ENCODE measurements at places on chromosomes 4 and X.

DNA sequence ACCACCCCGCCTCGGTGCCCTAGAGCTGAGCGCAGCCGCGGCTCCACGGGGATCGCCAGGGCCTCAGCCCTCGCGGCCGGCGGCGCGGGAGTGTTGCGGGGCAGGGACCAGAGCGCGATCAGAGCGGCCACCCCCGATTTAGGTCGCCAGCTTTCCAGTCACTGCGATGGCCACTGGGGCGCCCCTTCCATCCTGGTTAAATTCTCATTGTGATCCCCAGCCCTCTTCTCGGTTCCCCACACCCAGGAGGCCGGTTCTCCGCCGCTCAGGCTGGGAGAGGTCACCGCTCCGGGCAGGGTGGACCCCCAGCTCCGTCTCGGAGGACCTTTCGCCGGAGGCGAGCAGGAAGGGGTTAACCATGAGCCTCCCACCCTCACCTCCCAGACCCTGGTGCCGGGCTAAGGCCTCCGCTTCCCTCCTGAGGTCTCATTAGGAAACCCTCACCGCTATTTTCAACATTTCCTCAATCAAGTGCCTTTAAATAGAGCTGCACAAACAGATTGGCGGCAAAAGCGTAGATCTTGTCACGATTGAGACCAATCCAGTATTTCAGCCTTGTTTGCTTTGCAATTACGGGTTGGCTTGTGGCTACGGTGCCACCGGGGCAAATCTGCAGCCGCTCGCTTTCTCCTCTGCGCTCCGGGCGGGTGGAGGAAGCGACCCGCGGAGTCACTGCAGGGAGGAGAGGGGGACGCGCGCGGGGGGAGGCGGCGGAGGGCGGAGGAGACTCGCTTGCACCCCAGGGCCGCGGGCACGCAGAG lies 8.3 kb upstream of the HAND2 start:
- peak; percentile 75 for DNase-seq

DNA sequence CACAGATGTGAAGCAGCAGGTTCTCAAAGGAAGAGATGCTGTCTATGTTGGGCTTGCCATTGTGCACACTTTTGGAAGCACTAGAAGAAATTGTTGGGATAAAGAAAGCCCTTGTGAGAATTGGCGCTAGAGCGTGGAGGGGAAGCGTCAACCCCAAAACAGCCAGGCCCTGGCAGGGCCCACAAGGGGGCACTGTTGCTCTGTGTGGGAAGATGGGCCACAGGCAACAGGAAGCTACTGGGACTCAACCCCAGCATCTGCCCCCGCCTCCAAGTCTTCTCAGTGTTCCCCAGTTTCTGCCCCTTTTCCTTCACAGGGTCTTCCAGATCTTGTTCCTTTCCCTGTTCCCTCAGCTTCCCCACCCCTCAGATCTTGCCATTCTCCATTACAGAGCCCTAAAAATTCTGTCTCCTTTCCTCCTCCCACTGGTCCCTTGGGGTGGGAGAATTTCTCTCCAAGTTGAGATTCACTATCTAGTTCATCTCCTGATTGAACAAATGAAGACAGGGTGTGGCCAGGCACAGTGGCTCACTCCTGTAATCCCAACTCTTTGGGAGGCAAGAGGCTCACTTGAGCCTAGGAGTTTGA lies 85.5 kb downstream of the STARD8 start:
- DNase-seq: peak; percentile 68

- DNase-seq: no peak
These were observed 257.2 kb downstream of the ARHGAP24 start for GRCh38 chr4:85732124-85732523.

GRCh38 chrX:133781174-133781573 lies 204.2 kb downstream of the GPC3 start:
- no peak for DNase-seq

DNA sequence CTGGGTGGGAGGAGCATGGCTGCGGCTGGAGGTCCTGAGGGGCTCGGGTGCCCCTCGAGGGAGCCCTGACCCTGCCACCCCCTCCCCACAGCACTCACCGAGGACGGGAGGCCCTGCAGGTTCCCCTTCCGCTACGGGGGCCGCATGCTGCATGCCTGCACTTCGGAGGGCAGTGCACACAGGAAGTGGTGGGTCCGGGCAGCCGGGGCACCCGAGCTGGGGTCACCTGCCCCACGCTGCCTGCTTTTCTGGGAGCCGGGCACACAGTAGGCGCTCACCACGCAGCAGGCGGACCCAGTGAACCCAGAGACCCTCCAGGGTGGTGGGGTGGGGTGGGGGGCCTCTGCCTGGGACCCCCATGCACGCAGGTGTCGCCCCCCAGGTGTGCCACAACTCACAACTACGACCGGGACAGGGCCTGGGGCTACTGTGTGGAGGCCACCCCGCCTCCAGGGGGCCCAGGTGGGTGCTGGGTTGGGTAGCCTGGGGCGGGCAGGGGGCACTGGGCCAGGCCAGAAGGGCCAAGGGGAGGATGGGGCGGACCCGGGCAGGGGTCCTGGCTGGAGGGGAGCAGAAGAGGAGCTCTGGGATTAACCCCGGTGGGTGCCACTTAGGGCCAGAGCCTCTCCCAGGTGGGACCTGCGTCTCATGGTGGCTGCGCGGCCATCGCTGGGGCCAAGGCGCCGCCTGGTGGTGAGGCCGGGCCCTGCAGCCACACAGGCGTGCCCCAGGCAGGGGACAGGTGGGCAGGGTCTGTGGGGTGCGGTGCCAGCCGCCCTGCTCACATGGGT lies 1.4 kb downstream of the HGFAC start:
- no peak for DNase-seq

DNA sequence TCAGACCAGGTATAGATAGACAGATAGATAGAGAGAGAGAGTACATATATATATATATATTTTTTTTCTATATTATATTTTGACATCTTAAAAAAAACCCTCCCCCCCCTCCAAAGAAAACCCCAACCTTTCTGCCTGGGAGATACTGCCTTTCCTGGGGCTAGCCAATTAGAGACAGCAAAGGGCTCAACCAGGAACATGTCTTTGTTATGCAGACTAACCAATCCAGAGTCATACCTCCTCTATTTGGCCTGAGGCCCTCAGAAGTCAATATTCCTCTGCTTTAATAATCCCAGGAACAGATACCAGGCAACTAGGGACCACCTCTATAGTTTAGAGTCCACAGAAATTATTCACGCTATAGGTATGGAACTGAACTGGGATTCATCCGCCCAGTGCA lies 135.6 kb upstream of the MAD2L1 start:
- no peak for DNase-seq

DNA sequence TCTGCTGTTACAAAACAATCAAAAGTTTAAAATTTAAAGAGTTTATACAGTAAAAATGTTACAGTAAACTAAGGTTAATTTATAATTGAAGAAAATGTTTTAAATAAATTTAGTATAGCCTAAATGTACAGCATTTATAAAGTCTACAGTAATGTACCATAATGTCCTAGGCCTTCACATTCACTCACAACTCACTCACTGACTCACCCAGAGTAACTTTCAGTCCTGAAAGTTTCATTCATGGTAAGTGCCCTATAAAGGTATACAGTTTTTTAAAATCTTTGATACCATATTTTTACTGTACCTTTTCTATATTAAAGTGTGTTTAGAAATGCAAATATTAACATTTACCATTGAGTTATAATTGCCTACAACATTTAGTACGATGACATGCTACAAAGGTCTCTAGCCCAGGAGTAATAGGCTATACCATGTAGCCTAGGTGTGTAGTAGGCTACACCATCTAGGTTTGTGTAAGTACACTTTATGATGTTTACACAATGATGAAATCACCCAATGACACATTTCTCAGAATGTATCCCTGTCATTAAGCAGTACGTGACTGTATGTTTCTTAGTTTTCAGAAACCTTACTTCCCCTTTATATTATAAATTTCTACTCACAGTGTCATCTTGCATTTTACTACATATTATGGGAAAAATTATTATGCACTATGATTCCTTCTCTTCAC lies 320.8 kb downstream of the ADAM29 start:
- no peak for DNase-seq

DNA sequence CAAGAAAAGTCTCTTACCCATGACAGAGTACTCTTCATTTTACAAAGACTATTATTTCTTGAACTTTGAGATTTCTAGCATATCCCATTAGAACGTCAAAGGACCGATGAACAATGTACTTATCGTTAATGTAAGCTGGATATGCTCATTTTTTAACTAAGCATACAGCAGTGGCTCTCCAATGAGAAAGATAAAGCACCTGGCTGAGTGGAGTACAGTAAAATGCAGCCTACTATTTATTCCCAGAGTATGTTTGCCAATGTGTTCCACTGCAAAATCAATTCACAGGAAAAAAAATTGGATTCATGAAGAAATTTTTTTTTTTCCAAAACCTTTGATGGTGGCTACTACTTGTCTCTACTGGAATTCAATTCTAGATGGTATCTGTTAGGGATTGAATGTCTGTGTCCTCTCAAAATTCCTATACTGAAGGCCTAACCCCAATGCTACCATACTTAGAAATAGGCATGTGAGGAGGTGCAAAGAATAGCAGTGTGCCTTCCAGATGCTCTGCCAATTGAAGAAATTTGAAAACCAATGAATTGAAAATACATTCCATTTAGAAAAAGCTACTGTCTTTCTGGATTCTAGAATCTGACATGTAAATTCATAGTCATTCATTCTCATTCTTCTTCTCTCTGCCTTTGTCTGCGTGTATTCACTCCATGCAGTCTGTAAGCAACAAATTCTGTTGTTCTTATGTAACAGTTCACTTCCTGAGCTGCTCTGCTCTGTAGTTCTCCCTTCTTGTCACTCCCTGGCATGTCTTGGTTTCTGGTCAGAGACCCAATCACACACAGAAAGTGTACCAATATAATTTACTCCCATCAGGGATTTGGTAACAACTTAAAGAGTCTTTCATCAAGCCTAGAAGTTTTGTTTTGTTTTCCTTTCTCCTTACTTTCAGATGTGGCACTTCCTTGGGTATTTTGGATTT lies 61.4 kb downstream of the PAPSS1 start:
- no peak for DNase-seq

DNA sequence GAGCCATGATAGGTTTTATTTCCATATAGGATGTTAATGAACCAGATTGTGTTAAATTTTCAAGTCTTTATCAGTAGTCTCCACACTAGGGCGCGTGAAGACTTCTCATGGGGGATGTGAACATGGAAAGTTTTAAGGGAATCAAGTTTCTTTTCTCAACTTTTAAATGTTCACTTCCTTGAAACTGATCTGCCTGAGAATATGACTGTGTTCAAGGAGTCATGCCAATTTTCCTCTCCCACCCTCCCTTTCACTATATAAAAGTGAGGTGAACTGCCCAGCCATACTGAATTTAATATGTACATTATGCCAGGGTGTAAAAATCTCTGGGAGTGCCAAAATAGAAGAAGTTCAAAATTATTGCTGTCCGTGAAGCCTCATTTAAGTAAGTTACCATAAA lies 30.4 kb upstream of the HPGDS start:
- DNase-seq: no peak

DNA sequence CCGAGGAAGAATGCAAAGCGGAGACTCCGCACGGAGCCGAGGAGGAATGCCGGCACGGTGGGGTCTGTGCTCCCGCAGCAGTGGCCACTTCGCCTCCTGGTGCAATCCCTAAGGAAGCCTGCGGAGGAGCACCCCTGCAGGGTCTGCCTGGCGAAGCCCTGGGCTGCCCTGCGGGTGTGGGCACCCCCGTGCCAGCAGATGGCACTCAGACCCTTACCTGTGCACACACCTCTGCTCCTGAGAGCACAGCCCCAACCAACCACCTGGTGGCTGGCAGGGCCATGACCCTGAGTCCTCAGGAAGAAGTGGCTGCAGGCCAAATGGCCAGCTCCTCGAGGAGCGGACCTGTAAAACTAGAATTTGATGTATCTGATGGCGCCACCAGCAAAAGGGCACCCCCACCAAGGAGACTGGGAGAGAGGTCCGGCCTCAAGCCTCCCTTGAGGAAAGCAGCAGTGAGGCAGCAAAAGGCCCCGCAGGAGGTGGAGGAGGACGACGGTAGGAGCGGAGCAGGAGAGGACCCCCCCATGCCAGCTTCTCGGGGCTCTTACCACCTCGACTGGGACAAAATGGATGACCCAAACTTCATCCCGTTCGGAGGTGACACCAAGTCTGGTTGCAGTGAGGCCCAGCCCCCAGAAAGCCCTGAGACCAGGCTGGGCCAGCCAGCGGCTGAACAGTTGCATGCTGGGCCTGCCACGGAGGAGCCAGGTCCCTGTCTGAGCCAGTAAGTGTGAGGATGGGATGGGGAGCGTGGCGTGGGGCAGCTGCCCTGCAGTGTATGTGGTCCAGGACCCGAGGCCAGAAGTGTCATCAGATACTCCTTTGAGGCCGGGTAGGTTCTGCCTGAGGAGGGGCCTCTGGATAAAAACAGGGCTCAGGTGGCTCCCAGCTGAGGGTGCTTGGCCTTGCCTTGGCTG lies 7.0 kb downstream of the TACC3 start:
- DNase-seq: peak; percentile 55

DNA sequence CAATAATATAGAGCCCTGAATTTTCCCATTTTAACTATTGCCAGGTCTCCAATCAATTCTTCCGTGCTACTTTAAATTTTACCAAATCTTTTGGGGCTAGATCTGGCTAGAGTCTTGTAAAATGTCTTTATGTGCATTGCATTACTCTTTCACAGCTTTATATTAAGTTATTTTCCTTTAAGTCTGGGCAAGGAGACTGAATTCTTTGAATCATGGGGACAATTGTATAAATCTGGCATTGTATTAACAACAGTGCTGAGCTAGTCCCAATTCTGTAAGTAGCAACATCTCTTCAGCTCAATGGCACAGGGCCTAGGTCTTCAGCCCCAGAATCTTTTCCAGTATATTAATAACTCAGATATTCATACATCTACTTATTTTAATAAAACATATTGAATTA lies 1080.4 kb upstream of the INTU start:
- DNase-seq: no peak

DNA sequence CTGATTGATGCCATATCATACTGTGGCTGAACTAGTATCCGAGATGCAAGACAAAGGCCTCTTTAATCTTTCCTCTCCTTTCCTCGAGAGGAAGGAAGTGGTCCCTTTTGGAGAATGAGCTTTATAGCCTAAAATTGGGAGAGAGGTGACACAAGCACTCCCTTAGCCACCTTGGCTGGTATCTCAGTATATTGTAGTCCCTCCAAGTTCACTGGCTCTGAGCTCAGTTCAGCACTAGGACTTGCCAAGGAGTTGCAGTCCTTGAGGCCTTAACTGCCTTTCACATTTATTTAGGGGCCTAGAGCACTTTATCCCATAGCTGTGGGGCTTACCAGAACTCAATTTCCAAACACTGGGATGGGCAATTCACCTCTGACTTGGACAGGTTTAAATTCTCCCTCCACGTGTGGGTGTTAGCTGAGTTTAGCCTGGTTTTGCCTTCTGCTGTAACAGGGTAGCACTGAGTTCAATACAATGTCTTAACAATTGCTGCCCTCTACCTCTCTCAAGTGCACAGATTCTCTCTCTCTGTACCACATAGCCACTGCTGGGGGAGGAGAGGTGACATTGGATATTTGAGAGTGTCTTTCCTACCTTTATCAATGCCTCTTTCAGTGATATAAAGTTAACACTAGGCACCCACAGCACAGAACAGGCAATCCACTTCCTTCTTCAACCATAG lies 216.4 kb downstream of the TECRL start:
- no peak for DNase-seq

DNA sequence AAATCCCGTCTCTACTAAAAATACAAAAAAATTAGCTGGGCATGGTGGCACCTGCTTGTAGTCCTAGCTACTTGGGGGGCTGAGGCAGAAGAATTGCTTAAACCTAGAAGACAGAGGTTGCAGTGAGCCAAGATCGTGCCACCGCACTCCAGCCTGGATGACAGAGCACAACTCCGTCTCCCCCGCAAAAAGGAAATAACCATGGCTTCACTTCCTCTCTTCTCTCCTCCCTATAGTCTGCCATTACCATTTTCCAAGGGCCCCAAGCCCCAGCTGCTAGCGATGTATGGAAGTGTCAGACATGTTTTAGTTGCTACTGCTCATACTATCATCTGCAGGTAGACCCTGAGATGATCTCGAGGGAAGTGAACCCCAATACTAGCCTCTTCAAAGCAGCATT lies 177.3 kb upstream of the FAM9B start:
- no peak for DNase-seq

Measured in heart left ventricle (tissue), 16 donors.